ENCODE measurements at places on chromosomes 3 and 15.

DNA sequence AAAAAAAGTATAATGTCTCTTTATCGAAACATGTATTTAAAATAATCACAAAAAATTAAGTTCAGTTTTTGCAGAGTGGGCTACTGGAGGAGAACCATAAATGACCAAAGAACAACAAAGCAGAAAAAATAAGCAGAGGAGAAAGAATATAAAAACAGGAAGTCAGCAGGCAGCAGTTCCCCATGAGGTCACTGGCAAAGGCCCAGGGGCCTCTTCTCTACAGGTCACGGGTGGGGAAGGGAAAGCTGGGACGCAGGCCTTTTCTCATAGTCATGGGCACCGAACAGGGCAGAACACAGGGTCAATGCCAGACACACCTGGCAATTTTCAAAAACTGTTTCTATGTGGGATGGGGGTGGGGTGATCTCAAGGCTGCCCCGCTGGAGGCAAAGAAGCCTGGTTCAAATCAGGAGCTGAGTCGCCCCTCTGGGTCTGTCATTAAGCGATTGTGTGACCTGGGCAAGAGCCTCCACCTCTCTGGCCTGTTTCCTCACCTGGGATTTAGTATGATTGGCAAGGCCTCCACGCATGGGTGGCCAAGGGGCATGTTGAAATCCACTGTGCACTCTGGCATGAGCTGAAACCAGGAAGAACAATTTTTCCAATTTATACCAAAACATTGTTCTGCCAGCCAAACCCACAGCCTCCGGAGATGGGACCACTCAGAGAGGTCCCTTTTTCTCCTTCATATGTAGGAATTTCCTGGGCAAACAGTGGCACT lies 43.8 kb upstream of the UACA start:
- no peak for DNase-seq

DNA sequence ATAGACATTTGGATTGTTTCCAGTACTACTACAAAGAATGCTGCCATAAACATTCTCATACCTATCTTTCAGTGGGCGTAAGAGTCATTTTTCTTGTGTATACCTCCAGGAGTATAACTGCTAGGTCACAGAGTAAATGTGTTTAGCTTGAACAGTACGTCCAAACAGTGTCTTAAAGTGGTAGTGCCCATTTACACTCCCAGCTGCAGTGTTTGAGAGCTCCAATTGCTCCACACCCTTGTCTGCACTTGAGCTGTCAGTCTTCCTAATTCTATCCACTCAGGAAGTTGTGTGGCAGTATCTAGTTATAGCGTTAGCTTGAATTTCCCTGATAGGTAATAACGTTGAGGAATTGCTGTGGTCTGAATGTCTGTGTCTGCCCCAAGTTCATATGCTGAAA lies 404.7 kb upstream of the PPP2R3A start:
- DNase-seq = no peak

DNA sequence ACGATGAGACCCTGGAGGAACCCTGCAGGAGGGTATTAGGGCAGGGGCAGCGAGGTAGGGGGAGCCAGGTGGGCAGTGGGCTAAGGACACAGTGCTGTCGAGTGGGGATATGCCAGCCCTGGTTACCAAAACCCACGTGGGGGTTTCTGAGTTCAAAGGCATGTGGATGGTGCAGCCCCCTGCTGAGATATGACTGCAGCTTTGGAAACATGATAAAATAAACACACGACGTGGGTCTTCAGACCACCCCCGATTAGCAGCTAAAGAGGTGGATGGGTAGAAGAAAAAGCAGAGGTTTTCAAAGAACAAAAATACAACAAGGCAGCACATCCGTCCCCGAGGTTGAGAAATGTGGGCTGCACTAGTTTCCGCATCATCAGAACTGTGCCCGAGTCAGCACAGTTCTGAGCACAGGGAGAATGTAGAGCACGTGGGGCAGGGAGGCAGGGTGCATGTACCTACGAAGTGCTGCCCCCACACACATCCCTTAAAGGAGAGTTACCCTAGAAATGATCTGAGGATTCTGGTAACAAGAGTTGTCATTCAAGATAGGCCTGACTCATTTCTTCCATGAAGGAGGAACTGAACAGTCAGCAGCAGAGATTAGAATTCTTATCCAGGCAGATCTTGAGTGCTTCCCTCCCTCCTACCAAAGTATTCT lies 121.3 kb downstream of the RPLP1 start:
- no peak for DNase-seq

- DNase-seq = no peak
These were observed 59.4 kb downstream of the LDHAL6B start for GRCh38 chr15:59266028-59266427.

DNA sequence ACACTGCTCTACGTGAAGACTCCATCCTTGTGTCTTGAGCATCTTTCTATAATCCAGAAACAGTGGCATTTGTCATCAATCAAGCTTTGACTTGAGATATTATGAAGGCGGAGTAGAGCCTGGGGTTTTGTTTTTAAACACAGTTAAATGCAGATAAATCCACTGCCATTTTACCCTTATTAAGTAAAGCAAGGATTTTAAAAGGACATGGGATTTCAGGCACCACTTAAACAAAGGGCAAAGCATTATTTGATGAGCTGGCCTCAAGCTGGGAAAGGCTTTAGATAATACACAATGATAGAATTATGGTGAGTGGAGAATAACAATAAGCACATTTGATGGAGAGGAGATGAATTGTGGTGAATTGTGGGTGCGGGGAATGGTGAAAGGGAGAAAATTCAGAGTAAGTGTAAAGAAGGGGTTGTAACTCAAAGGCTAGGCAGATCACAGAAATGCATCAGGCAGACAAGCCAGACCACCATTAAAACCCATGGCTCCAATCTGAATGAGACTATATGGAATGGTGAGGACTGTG lies 54.9 kb upstream of the GLCE start:
- no peak for DNase-seq

Measured in stimulated activated CD4-positive, alpha-beta T cell treated with anti-CD3 and anti-CD28 coated beads, Interleukin-15, amount 100 ng/mL, for 1 hour (primary cell).